ENCODE measurements at places on chromosomes 11 and 22. TPM values are rescaled to one million over a fixed set of nuclear protein-coding genes. Genes with fewer than 3 reads are reported as not detected.

The PANX3 gene
- total RNA-seq, result not detected

The MFRP gene
- total RNA-seq, result not detected

The OR2AG2 gene
- total RNA-seq, result not detected

- no peak overlapping the region for H3K4me3 ChIP-seq
- no peaks in the 10 kb centered on the region for H3K27me3 ChIP-seq
- no peak for DNase-seq
- no peaks in the 10 kb centered on the region for H3K36me3 ChIP-seq
- H3K4me1 ChIP-seq, result no peaks in the 10 kb centered on the region
- no peak overlapping the region for H3K27ac ChIP-seq
Measured at GRCh38 chr22:40051322-40051721, 56.6 kb downstream of the FAM83F start.

DNA sequence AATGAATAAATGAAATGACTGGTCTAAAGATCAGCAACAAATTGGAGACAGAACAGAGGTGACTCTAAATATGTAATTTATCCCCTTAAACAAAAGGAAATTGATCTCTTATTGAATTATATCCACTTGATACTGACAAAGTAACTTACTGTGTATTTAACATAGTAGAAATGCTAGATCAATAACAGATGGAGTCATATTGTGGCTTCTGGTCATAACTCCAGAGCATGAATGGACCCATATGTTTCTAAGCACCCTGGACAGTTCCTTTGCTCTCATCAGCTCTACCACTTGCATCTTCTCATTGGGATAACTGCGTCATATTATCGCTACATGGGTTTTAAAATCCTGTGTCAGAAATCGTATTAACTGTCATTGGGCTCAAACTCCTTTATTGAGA is 222.3 kb downstream of the ETS1 start:
- H3K27ac ChIP-seq, result no peak overlapping the region
- H3K4me1 ChIP-seq, result no peaks in the 10 kb centered on the region
- no peak overlapping the region for H3K4me3 ChIP-seq

DNA sequence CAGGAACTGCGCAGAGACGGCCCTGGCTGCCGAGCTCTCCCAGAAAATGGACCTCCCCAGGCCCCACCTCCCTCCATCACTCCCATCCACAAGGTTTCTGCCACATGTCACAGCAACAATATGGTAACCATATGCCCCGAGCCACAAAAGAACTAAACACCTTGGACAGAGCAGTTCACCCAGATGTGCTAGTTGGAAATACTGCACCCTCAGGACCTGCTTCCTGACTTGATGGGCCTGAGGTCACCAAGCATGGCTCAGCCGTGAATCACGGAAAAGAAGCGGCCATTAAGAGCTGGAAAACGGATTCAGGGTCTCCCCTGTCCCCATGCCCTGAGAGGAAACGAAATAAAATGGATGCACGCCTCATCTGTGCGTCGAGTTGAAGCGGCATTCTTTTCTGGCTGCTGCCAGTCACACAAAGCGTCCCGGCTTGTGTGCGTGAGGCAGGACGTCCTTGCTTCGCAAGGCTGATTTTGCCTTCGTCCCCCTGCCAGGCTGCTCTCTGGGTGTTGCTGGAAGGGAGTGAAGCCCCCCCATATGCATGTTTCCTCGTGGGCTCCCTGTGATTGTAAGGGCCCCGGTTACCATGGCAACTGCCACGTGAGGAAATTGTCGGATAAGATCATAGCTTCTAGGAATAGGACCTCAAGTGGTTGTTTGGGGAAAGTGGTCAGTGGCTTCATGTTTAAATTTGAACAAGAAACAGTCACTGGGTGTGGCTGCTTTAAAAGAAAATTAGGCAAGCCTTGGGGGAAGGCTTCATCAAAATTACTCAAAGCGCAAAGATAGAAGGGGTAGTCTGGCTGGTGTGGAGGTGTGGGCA is 51.7 kb downstream of the FLI1 start:
- no peak for DNase-seq
- no peak overlapping the region for H3K4me3 ChIP-seq
- no peaks in the 10 kb centered on the region for H3K36me3 ChIP-seq
